ENCODE measurements at places on chromosomes 1 and 21.

GRCh38 chr1:231485029-231485784 is 43.3 kb upstream of the TSNAX start:
- DNase-seq, result no peak

GRCh38 chr1:232327899-232328298 is 302.0 kb downstream of the SIPA1L2 start:
- DNase-seq, result no peak

GRCh38 chr1:48691429-48692001 is 85.2 kb downstream of the BEND5 start:
- no peak for DNase-seq

DNA sequence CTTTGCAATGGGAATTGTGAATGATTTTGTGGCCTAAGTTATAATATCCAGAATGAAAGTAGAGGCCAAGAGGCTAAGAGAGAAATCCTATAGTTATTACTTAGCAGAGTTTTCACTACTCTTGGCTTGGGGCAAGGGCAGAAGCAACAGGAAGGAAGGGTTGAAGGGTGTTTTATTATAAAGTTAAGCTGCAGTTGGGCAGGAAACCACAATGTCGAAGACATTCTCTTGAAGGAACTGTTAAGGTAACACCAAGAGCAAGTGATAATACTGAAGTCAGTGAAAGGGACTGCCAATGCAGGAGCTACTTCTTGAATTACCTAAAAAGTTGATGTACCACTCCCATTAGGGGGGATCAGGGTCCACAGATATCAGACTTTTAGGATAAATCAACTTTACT is 8.3 kb downstream of the XCL2 start:
- DNase-seq, result no peak

- no peak for DNase-seq
Observed at GRCh38 chr1:225412803-225413351, 15.0 kb downstream of the LBR start.

DNA sequence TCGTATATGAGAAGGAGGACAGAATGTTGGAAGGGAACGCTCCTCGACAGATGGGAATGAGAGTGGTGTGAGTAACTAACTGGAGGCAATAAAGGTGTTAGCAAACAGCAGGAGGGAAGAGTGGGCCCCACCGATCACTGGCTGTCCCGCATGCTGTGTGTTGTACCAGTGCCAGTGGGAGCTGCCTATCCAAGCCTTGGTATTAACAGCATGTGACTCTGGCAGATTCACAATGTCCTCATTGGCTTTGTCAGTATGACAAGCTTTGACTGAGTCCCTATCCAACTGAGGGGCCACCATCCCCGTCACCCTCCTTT is 188.3 kb downstream of the NRIP1 start:
- DNase-seq, result no peak

DNA sequence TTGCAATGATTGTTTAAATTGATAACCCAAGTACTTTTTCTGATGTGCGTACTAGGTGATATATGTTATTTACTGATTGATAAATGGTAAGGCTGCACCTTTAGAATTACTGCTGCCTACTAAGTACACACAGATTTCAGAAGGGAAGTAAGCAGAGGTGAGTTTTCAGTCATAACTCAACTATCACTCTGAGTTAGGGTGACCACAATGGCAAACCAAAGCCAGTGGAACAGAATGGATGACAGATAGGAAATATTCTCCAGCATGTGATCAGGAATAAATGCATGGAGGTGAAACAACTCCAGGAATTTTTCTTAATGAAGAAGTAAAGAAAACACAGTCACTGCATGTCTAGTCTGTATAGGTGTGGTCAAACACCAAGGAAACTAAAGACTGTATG is 7.5 kb upstream of the KCNJ15 start:
- DNase-seq, result no peak

GRCh38 chr1:7265771-7266371 is 480.6 kb downstream of the CAMTA1 start:
- peak; percentile 75 for DNase-seq
